Muscle of leg (tissue), 16 donors: ENCODE measurements at places on chromosomes 13 and 19.

GRCh38 chr19:8673276-8673891, 25.2 kb downstream of the ACTL9 start:
- DNase-seq, result no peak

GRCh38 chr19:3343619-3344502, 22.5 kb upstream of the NFIC start:
- DNase-seq, result peak; percentile 84

GRCh38 chr13:68050761-68051160, 820.6 kb upstream of the PCDH9 start:
- peak; percentile 4 for DNase-seq

DNA sequence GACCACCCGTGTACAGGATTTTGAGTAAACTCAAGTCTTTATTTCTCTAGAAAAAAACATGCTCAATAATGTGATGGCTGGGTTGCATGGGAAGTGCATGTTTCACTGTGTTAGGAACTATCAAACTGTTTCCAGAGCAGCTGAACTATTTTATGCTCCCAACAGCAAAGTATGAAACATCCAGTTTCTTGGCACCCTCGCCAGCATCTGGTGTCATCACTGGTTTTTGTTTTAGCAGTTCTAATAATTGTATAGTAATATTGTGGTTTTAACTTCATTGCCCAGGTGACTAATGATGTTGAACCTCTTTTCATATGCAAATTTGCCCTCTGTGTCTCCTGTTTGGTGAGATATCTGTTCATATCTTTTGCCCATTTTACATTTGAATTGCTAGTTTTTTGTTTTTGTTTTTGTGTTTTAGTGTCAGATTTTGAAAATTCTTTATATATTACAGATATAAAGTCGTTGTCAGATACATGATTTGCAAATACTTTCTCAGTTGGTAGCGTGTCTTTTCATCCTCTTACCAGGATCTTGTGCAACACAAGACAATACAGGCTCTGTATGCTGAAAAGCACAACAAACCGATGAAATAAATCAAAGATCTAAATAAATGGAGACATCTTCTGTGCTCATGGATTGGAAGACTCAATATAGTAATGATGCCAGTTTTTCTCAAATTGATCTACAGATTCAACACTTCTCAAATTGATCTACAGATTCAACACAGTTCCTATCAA, 87.8 kb downstream of the IPO5 start:
- peak; percentile 15 for DNase-seq

- no peak for DNase-seq
Measured at GRCh38 chr19:50377517-50377916, 1.3 kb downstream of the NR1H2 start.

- no peak for DNase-seq
Measured at GRCh38 chr19:3879656-3880055, 829 bp upstream of the ATCAY start.

DNA sequence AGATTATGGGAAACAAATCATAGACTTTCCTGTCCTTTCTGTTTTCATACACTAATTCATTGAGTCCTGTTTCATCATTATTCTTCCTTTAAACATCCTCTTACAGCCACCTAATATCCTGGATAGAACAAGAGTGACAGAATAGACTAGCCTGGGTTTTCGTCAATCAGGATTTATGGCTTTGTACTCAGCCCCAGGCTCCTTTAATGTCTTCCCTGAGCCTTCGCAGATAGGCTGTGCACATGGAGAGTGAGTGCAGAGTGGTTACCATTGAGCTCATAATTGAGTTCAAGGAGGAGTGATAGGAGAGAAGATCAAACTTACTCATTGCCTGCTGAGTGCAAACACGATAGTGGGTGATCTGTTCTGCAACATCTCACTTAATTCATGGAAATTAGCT, 304.9 kb downstream of the TDRD3 start:
- DNase-seq, result no peak

- no peak for DNase-seq
Measured at GRCh38 chr13:48258002-48258401, 25.0 kb downstream of the ITM2B start.

DNA sequence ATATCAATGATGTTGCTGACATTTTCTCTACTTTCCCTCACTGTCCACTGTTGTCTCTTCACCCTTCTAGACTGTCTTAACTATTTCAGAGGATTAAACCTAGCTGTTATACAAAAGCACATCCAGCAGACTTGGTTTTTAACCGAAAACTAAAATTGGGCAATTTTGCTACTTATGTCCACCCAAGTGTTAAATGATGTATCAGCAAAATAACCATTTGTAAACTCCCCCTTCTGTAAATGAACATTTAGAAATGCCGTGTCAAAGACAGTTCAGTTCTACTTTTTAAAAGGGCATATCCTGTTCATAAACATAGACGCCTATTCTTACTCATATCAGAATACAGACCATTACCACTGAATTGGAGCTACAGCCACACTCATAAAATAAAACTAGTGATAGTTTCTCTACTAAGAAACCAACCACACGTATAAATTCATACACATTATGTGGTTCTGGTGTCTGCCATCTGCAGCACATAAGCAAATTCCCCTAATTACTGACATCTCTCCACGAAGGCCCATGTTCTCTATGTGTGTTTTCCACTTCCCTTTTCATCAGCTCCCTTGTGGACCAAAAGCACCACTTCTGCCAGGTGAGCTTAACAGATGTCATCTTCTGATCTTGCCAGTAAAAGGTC, 1091.8 kb downstream of the PCDH9 start:
- DNase-seq, result no peak

DNA sequence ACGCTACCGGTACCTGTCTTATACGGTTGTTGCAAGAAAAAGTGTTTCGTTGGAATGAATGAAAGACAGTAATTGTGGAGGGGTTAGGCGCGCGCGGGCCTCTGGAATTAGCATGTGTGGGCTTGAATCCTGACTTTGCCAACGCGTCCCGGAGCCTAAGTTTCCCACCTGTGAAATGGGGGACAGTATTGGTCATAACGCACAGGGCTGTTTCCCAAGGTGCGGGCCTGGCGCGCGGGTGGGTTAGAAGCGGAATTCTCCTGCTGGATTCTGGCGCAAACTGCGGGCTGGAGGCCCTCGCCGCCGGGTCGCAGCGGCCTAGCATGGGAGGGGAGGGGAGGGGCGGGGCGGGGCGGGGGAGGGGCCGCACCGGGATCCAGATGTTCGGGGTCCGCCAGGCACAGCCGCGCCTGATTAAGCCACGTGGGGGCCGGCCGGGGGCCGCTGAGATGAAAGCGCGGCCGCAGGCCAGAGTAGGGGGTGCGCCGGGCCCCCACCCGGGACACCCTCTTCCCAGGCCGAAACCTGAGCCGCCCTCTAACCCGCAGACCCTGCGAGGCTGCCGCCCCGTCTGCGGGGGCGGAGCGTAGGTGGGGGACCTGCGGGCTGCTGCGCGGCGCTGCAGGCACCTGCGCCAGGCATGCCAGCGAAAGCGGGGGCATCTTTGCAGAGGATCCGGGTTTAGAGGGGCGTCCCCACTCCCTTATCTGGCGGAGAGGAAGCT, 1.2 kb upstream of the TMEM59L start:
- no peak for DNase-seq

GRCh38 chr19:20247016-20247683, 80.1 kb downstream of the ZNF486 start:
- peak; percentile 30 for DNase-seq

DNA sequence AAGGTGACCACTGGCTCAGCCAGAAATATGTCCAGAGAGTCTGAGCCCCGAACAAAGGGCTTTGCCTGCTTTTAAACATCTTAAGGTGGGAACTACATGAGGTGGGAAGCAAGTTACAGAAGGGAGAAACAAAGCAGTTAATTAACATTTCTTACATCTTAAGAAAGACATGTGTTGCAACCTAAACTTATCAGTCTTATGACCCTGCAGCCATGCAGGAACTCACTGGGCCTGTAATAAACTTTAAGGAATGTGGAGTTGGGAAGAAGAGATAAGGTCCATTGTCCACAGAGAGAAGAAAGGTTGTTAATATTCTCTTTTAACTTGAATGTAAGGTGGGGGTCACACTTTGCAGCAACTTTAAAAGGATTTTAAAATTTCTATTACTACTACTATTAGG, 46.8 kb upstream of the CYP2A7 start:
- no peak for DNase-seq

DNA sequence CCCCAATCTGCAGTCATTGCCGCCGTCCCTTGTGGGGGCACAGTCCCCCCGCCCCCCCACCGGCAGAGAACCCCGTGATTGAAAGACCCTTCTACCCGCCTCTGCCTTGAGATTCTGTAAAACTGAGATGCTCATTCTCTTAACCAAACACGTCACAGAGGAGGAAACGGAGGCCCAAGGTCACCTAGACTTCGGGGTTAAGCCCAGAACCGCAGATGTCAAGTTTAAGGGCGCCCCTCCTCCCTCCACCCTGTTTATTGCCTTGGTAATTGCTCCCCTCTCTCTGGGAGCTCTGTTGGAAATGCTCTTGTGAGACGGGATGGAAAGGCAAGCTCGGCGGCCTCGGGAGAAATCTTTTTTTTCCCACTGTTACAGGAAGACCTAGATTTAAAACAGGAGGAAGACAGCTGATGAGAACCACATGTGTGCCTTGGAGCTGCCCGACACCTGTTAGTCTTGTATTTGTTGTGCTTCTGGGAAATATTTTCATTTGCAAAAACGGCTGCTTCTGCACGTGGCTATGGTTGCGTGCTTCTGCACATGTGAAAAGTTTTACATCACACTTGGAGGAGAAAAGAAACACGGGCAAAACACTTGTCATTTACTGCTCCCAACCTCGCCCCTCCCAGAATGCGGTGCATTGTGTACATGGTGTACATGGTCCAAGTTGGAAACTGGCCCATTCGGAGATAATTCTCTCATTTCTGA, 1.1 kb upstream of the MED26 start:
- peak; percentile 97 for DNase-seq

- DNase-seq, result peak; percentile 81
Measured at GRCh38 chr19:6271721-6272410, 7.9 kb downstream of the MLLT1 start.

DNA sequence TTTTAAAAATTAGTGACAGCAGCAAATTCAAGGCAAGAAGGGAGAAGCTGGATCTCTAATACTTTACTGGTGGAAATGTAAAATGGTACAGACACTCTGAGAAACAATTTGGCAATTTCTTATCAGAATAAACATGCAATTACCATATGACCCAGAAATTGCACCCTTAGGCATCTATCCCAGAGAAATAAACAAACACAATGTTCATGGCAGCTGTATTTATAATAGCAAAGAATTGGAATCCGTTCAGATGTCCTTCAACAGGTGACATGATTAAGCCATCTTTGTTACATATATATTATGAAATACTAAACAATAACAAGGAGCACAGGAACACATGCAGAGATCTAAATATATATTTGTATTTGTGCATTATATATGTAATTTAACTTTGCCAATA, 756.5 kb downstream of the SLITRK1 start:
- no peak for DNase-seq

GRCh38 chr13:44843403-44843802, 145.9 kb downstream of the NUFIP1 start:
- DNase-seq, result no peak

- no peak for DNase-seq
Measured at GRCh38 chr19:39304701-39305571, 8.7 kb downstream of the IFNL1 start.

DNA sequence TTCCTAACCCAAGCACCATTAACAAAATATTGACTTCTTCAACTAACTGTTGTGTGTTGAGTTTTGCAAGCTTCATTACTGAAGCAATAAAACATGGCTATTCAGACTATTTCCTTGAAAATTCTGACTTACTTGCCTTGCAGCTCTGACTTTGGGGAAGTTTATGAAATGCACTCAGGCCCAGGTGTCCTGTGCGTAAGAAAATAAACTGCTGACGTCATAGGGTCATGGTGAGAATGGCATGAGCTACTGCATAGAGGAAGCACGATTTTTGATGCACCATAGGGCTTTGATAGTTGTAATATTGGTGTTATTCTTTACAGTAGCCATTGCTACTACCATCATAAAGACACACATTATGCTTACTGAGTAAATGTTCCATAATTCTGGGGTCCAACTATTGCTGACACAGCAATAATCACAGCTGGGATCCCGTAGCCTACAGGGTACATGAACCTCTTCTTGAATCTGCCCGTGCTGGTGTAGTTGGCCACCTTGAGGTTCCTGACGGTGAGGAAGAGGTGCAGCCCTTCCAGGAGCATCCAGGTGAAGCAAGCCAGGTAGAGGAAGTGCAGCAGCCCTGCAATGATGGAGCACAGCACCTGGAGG, 57.9 kb downstream of the MBD3L2B start:
- no peak for DNase-seq

DNA sequence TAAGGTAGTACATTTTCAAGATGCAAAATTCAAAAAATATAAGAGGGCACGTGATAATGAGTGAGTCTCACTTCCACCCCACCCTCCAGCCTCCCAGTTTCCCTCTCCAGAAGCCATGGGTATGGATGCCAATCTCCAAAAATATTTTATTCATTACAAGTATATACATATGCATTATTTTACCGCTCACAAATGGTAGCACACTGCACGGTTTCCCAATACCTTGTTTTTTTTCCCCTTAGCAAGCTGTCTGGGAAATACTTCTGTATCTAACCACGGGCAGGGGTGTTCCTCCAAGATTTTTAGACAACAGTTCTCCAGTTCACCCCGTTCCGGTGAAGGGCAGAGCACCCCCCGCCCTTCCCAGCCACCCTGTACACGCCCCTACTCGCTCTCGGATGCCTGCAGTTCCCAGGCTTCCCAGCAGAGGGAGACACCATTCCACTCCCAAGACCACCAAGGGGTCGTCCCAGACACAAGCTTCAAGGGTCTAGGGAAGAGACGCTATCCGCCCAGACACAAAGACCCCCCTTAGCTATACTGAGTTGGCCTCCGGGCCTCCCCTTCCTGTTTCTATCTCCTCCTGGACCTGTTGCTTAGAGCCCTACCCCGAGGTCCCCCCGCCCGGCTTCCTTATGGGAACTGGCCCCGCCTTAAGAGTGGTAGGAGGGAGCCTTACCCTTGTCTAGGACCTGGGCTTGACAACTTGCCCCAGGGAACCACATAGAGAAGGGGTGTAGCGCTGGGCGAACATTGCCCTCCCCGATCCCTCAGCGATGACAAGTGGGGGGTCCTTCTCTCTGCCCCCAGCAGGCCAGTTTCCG, 1.1 kb upstream of the FXYD3 start:
- peak; percentile 80 for DNase-seq

GRCh38 chr13:45714170-45714569, 12.1 kb downstream of the CBY2 start:
- DNase-seq, result no peak

DNA sequence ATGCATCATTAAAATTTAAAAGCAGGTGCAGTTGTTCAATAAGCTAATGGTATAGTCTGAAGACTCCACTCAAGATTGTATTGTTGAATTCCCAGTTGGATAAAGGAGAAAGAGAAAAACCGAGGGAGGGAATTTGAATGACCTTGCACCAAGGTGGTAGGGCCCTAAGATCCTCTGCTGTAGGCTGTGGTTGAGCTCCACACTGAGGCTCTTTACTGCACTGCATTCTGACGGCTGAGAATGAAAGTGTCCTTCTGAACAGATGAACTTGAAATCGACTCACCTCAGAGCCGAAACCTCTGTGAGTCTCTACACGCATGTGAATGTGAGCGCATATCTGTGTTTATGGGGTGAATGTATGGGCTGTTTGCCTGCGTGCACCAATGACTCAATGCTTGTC, 388.9 kb upstream of the DACH1 start:
- peak; percentile 22 for DNase-seq

GRCh38 chr19:8304841-8305621, 3.1 kb downstream of the CD320 start:
- DNase-seq, result no peak

- no peak for DNase-seq
Measured at GRCh38 chr19:32911467-32911866, 41.9 kb upstream of the SLC7A9 start.

- DNase-seq, result no peak
Measured at GRCh38 chr19:29836409-29836825, 24.6 kb downstream of the CCNE1 start.
